ENCODE measurements at places on chromosomes 1 and 21. TPM values are rescaled to one million over a fixed set of nuclear protein-coding genes. Genes with fewer than 3 reads are reported as not detected.
A peak's percentile ranks its signal among the peaks of the same experiment; 100 is the strongest.

Gene C1QTNF12
- 1.5 TPM for total RNA-seq

Gene MPL
- not detected for total RNA-seq

Gene CDC20
- 204 TPM for total RNA-seq

Gene TPTE
- total RNA-seq = not detected

DNA sequence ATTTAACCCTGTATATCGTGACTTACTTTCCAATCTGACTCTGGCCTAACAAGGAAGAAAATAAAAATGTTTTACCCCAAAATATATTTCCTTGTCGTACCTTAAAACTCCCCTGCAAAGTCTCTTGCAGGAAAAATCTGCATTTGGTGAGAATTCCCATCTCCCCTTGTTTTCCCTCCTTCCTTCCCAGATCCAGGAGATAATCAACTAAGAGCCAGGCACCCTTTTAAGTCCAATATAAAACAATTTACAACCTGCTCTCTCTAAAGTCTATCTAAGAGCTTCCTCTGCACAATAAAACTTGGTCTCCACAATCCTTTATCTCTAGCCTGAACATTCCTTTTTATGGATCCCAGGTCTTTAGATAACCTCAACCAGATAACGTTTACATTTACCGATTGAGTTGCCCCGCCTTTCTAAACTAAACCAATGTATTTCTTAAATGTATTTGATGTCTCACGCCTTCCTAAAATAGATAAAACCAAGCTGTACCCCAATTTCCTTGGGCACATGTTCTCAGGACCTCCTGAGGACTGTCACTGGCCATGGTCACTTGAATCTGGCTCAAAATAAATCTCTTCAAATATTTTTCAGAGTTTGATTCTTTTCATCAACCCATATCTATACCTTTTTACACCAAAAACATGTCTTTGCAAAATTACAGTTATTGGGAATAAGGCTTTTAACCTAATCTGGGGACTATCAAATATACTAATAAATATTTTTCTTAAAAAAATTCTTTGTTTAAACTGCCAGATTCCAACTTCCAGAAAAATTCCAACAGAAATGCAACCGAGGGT is 993 bp downstream of the DDX59 start:
- H3K27me3 ChIP-seq = no peaks in the 10 kb centered on the region
- peak overlapping the region; percentile 74 for H3K4me3 ChIP-seq
- peak overlapping the region; percentile 91 for H3K27ac ChIP-seq
- DNase-seq = peak; percentile 26
- H3K36me3 ChIP-seq = peaks cover 33% of the 10 kb centered on the region

Gene TMOD4
- total RNA-seq = 1.1 TPM

Gene OR2T29
- not detected for total RNA-seq

GRCh38 chr1:76426606-76427005 is 352.1 kb downstream of the ST6GALNAC3 start:
- H3K4me3 ChIP-seq = no peak overlapping the region
- H3K27ac ChIP-seq = no peak overlapping the region
- no peaks in the 10 kb centered on the region for H3K36me3 ChIP-seq
- H3K4me1 ChIP-seq = peaks cover 6% of the 10 kb centered on the region
- no peaks in the 10 kb centered on the region for H3K27me3 ChIP-seq
